ENCODE measurements at places on chromosomes 16 and 17.
A peak's percentile ranks its signal among the peaks of the same experiment; 100 is the strongest.

GRCh38 chr16:89574681-89575246 is 794 bp upstream of the CPNE7 start:
- DNase-seq: no peak

DNA sequence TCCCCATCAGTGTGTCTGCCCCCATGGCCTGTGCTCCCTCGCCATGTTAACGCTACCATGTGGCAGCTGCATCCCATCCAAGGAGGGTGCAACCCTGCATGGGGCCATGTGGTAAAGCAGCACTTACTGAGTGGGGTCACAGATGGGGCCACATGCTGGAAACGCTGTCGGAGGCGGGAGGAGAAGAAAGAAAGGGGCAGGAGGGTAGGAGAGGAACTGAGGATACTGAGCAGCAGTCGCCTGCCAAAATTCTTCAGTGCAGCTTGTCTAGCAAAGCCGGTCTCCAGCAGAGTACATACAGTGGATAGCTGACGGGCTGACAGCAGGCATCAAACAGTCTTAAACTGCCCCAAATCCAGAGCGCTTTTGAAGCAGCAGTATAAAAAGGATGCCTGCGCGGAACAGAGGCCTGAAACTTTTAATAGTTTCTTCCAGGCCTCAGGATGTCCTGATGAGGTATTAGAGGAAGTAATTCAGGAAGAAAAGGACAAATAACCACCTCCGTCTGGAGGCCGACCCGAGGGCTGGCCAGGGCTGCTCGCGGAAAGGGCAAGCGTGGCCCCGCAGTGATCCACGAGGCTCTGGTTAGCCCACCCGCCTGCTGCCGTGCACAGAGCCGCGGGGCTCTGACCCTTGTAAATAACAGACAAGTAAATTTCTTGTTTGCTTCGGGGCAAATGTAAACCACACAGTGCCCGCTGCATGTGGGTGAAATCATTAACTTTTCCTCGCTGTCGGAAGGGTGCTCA is 149.0 kb downstream of the CCDC182 start:
- DNase-seq: no peak

- DNase-seq: no peak
Observed at GRCh38 chr17:43006639-43007551, at the start of gene IFI35. IFI35 (plus strand) TSS chr17:43006784; CDS start chr17:43006948, 164 bp downstream.

DNA sequence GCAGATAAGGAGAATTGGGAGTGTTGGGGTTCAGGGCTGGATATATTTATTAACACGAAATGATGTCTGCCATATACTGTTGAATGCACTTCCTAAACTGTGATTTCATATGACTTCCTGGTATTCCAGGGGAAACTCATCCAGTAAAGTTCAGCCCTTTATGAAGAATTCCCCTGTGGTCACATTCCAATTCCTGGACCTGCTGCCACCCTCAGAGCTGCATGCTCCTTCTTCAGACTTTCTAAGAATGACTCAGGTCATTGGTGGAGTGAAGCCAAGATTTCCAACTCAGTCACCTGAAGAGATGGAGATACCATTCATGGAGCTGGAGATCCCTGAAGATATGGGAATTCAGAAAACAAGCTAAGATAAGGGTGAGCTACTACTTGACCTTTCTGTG is 114.2 kb upstream of the TMEM97 start:
- DNase-seq: no peak

DNA sequence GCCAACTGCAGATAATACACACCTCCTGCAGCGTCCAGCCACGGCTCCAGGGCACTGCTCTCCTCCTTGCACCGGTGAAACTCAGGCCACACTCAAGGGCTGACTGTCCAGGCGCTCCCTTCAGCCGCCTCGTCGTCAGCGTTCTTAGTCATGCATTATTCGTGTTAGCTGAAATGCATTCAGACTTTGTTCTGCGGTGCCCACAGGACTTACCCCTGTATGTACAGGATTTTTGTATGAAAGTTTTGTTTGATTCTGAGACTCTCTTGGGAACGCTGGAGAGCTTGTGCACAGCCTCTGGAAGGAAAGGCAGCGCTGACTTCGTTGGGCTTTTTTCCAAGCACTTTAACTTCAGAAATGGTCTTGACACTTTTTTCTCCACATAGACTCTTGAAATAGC is 22.1 kb downstream of the CIBAR2 start:
- peak; percentile 3 for DNase-seq

DNA sequence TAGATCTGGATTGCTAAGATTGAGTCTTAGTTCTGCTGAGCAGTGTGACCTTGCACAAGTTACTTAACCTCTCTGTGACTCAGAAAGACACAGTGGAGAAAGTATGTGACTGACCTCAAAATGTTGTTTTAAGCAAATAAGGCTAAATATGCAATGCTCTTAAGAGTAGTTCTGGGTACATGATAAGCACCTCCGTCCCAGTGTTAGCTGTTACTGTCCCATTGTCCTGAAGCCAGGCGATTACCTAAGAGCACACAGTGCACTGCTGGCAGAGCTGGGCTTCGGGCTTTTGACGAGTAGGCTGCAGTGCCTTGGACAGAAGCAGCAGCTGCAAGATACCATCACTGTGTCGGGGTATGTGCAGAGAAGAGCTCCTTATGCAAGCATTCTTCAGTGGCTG is 32.7 kb upstream of the FOXF1 start:
- no peak for DNase-seq

- no peak for DNase-seq
Observed at GRCh38 chr16:56300891-56301850, 109.9 kb downstream of the GNAO1 start.

- DNase-seq: no peak
Observed at GRCh38 chr16:46916980-46917379, 32.8 kb downstream of the GPT2 start.

GRCh38 chr17:40493697-40494096 is 7.7 kb downstream of the TNS4 start:
- no peak for DNase-seq

DNA sequence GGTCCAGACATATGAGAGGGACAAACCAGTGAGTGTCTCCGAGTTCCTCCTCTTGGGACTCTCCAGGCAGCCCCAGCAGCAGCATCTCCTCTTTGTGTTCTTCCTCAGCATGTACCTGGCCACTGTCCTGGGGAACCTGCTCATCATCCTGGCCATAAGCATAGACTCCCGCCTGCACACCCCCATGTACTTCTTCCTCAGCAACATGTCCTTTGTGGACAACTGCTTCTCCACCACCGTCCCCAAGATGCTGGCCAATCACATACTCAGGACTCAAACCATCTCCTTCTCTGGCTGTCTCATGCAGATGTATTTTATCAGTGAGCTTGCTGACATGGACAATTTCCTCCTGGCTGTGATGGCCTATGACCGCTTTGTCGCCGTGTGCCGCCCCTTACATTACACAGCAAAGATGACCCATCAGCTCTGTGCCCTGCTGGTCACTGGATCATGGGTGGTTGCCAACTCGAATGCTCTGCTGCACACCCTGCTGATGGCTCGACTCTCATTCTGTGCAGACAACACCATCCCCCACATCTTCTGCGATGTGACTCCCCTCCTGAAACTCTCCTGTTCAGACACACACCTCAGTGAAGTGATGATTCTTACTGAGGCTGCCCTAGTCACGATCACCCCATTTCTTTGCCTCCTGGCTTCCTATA is 19.2 kb downstream of the ZNF200 start:
- no peak for DNase-seq

DNA sequence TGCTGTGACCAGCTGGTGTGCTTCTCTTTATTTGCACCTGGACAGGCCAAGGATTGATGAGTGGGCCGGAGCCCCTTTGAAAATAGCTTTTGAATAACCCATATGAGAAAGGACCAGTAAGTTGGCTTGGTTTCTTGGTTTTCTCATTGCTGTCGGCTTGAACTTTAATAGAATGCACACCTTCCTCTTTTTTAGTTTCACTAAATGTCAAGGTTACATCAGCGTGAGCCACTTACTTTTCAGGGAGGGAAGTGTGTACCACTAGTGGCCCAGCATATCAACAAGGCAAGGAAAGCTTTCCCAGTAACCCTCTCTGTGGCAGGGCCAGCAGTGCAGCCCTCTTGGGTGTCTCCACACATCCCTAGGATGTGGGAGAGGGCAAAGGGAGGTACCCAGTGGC is 433.3 kb downstream of the CA10 start:
- DNase-seq: no peak

GRCh38 chr17:44076716-44077594 is 6.4 kb downstream of the G6PC3 start:
- DNase-seq: no peak

- no peak for DNase-seq
Observed at GRCh38 chr16:3856367-3857141, 24.0 kb downstream of the CREBBP start.

DNA sequence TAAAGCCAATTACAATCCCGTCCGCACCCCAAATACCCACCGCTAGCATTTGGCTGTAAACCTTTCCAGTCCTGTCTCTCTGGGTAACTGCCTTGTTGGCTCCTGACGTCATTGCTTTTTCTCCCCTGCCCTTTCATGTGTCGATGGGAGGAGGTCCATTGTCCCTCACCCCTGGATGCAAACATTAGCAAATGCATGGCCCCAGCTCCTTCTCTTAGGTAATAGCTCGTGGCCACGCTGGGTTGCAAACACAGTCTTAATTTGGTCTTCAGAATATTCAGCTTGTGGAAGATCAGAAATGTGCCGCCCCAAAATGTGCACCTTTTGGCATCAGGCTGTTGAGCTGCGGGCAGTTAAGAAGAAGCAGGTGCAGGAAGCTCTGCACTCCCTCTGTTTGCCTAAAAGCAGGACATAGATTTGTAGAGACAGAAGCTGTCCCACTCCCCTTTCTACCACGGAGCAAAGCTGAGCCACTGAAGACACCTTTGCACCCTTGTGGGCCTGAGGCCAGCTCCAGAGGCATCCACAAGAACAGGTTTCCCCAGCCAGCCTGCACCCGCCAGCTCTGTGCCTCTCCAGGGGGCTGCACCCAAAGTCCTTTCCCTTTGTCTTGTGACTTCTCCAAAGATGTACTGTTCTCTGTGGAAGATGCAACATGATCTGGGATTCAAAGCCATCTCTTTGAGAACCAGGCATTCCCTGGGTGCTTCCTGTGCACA is 127.3 kb downstream of the MGAT5B start:
- no peak for DNase-seq

GRCh38 chr17:56983366-56983765 is 5.4 kb downstream of the SCPEP1 start:
- no peak for DNase-seq

- no peak for DNase-seq
Observed at GRCh38 chr16:23175651-23176050, 6.9 kb upstream of the SCNN1G start.

GRCh38 chr16:27334838-27335237 is 21.1 kb downstream of the IL4R start:
- DNase-seq: no peak

- no peak for DNase-seq
Observed at GRCh38 chr16:4203748-4204147, 38.1 kb downstream of the SRL start.

DNA sequence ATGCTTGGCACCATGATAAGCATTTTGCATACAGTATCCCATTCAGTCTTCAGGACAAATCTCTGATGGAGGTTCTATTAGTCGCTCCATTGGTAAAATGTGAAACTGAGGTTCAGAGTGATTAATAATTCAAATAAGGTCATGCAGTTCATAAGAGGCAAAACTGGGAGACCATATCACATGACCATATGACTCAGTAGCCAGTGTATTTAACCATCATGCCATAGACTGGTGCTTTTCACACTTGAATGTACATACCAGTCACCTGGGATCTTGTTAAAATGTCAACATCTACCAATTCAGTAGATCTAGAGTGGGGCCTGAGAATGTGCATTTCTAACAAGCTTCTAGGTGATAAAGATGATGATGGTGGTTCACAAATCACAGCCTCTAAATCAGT is 4.3 kb downstream of the ACSM3 start:
- no peak for DNase-seq

GRCh38 chr16:71956486-71956885 is 43.7 kb downstream of the PKD1L3 start:
- DNase-seq: no peak

- no peak for DNase-seq
Observed at GRCh38 chr17:63189082-63189481, 223.0 kb downstream of the TANC2 start.

- DNase-seq: no peak
Observed at GRCh38 chr16:74029115-74029792, 267.4 kb upstream of the PSMD7 start.

DNA sequence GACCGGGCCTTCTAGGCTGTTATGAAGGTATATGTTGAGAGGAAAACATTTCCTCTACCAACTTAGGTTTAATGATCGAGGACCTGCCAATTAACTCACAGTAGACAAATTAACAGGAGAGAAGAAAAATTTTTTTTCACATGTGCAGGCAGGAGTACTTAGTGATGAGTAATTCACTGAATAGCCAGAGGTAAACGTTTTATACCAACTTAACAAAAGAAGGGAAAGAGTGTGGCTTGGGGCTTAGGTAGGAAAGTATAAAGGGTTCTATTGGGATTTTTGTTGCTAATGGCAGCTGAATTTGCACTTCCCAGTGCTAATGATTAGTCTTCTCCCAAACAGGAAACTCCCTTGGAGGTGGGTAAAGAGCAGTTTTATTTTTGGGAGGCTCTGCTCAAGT is 121.6 kb upstream of the HS3ST4 start:
- no peak for DNase-seq

- no peak for DNase-seq
Observed at GRCh38 chr17:45138911-45139532, 3.5 kb downstream of the ACBD4 start.

DNA sequence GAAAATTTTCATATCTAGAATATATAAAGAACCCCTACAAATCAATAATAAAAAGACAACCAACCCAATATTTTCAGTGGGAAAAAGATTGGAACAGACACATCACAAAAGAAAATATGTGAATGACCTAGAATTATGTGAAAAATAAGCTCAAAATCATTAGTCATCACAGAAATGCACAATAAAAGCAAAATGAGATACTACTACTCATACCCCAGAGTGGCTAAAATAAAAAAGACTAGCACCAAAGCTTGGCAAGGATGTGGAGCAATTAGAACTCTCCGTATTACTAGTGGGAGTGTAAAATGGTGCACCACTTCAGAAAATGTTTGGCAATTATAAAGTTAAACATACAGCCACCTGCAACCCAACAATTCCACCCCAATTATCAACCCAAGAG is 48.0 kb upstream of the CDH5 start:
- no peak for DNase-seq

DNA sequence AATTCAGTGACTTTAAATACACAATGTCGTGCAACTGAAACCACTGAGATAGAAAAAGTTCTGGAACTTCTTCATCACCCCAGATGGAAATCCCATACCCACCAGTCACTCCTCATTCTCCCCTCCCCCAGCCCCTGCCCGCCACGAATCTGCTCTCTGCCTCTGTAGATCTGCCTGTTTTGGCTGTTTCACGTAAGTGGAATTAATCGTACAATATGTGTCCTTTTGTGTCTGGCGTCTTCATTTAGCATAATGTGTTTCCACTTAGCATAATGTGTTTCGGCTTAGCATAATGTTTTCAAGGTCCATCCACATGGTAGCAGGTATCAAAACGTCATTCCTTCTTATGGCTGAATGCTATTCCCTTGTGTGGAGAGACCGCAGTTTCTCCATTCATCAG is 3.5 kb upstream of the SPPL2C start:
- no peak for DNase-seq

- DNase-seq: no peak
Observed at GRCh38 chr17:57268181-57268580, 11.9 kb downstream of the MSI2 start.

- DNase-seq: peak; percentile 23
Observed at GRCh38 chr17:69473841-69474831, 59.6 kb downstream of the MAP2K6 start.

- no peak for DNase-seq
Observed at GRCh38 chr16:63623551-63624039, 1498.3 kb downstream of the CDH11 start.
